ENCODE measurements at places on chromosomes 6 and 20.

- no peak for DNase-seq
These were observed 33.5 kb upstream of the LRFN2 start for GRCh38 chr6:40620574-40621240.

DNA sequence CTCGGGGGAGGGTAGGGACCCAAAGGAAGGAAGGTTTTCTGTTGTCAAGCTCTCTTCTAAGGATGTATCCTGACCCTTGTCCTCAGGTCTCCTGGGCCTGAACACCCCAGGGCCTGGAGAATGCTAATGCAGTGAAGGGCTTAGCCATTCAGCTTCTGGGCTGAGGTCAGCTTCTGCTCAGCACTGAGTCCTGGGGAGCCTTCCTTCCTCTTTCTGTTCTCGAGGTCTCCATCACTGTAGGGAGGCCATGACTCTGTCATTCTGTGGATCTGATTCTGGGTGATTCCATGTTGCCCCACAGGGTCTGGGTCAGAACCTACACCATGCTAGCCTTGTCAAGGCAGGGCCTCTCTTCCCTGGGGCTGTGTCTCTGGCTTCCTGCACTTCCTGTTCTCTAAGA is 712.7 kb downstream of the DHX35 start:
- no peak for DNase-seq

DNA sequence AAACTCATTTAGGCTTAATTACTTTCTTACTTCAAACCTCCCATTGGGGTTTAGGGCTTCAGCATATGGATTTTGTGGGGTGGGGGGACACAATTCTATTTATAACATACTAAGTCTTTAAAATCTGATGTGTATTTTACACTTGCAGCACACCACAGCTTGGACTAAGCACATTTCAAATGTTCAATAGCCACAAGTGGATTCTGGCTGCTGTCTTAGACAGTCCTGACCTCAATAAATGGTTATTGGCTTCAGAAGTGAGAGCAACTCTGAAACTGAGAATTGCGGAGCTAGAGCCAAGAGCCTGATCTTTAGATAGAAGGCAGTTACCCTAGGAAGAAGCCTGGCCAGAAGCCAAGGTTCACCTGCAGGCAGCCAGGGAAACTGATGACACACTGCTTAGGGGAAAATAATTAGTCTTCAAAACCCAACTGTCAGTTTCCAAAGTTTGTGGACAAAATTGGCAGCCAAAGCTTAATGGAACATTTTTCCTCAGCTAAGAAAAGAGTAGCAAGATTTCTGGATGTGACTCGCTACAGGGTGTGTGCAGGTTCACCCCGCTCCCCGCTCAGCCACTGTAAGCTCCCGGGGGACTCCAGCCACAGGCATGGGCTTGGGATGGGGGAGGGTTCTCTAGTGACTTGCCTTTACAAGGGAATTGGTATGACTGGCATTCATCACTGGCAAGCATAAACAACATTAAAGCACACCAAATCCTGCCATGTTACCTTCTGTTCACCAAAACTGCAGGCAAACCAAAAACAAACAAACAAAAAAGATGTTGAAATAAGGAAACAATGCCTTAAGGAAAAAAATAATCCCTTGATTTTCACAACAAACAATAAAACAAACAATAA is 219.8 kb downstream of the TFAP2A start:
- no peak for DNase-seq

- no peak for DNase-seq
These were observed 95.4 kb upstream of the CNKSR3 start for GRCh38 chr6:154605882-154606370.

DNA sequence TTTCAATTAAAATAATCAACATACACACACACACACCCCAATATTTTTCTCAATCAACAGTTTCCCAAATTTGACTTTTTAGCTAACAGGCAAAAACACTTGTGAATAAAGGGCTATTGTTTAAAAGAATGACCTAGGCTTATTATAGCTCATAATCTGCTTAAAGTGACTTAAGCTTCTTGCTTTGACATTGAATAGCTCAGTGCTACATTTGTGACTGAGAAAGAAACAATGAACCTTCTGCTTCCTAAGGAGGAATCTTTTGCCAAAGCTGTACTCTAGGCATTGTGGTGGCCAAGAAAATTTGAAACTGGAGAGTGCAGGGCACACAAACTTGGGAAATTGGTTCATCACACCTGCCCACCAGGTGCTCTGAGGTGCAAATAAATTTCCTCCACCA is 282.0 kb downstream of the SYNE1 start:
- no peak for DNase-seq

DNA sequence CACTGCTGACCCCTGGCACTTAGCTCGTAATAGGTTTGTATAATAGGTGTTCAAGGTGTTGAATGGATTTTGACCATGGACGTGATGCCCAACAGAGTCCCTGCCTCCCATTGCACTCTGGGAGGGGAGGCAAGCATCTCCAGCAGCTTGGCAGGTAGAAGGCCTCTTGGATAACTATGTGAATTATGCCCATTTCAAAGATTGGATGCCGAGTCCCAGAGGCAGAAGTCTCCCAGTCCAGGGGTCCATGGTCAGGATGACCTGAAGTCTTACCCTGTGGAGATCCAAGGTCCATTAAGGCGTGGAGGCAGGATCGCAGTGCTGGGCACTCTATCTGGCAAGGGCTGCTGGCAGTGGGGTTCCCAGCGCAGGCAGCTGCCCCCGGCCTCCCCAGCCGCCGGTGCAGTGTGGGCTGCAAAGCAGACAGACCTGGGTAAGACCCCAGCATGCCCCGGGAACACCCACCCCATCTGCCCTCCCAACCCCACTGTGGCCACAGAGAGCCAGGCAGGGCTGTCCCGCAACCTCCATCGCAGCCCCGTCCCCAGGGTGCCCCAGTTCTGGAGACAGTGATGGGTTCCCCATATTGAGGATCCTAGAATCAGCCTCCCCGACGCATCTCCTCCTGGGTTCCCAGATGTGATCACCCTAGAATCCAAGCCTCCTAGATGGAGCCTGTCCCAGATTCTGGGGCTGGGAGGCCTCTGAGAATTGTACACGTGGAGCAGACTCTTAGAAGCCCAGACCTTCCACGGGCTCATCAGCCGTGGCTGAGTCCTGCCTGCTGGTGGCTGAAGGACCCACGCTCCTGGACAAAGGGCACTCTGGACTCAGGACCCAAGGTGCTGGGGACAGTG is 44.6 kb downstream of the APCDD1L start:
- no peak for DNase-seq

DNA sequence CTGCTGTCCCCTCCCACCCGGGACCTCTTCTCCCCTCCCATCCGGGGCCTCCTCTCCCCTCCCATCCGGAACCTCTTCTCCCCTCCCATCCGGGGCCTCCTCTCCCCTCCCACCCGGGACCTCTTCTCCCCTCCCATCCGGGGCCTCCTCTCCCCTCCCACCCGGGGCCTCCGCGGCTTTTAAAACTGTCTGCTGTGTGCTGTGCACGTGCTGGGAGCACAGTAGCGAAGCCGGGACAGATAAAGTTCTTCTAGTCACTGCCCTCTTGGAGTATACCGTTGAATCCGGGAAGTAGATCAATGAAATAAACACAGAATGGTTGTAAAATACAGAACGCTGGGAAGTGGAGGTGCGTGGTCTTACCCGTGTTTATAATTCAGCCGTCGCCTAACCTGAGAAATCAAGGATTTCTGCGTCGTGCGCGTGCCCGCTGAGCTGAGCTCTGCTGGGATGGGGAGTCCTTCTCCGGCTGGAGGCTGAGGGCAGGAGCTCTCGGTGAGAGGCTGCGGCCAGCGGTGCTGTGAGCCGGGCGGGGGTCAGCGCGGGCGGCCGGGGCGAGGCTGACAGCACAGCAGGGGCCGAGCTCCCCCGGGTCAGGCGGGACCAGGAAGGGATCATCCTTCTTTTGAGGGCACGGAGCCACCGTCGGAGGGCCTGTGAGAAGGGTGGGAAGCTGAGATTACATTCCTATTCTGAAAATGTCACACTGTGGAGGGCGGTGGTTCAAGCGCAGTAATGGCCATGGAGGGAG is 19.6 kb upstream of the KIF25 start:
- DNase-seq: no peak

Data from cerebellar nuclear complex (tissue), 1 donor.